Activated CD4-positive, alpha-beta T cell treated with anti-CD3 and anti-CD28 coated beads for 48 hours (primary cell): ENCODE measurements at places on chromosomes 12 and 14.

DNA sequence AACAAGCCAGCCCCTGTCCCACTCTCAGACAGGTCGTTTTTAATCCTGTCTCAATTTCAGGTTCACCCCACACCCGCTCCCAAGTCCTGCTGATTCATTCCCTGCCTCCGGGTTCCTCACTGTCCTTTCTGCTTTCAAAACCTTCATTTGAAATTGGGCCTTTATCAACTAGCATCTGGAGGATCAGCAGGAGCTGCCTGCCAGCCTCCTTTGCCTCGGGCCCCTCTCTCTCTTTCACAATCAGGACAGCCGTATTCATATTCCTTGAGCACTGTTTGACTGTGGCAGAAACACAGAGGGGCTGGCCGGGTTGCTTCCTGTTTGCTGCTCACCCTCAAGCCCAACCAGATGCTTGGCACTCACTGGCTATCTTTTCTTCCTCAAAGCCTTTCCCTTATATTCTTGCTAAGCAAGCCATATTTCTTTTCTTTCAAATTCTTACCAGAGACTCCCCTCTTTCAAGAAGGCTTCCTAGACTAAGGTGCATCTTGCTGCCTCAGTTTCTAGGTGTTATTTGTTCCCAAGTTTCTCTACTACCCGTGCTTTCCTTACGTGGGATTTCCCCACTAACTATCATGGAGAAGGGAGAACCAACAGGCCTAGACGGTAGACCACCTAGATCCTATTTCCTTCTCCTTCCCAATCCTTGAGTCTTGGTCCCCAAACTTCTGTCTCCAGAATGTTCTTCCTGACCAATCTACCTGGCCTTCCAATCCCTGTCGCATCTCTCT lies 3.0 kb downstream of the GALNT6 start:
- no peak for DNase-seq

DNA sequence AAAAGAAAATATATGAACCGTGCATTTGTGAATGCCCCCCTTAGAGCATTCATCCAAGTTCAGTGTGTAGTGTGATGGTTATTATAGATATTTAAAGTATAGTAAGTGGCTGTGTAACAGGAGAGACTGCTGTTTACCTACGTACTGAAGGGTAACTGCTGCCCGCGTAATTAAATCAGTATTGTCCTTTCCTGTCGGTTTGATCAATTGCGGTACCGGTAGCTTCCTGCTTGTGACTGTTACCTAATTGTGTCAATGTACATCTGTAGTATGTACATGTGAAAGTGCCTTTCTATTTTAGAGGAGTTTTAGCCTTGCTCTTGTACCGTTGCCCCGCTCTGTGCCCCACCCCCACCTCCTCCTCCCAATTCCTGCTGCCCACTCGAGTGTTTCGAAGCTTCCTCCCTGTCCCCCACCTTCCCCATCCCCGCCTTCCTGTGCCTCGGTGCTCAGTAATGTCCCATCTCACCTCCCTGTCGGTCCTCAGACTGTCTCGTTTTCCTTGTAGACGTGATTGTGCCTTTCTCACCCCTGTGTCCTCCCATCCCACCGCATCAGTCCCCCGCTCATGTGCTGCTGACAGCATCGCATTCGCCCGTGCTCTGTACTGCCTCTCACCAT lies 75.0 kb downstream of the KICS2 start:
- no peak for DNase-seq

DNA sequence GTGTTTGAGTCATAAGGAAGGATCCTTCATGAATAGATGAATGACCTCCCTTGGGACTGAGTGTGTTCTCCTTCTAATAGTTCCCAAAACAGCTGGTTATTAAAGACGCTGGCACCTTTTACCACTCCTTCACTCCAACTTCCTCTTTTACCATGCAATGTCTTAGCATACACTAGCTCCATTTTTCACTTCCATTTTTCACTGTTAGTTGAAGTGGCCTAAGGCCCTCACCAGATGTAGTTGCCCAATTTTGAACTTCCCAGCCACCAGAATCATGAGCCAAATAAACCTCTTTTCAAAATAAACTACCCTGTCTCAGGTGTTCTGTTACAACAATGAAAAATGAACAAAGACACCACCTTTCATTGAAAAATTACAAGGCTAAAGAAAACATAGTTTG lies 64.7 kb downstream of the GPR65 start:
- no peak for DNase-seq

GRCh38 chr12:98738002-98738401 lies 92.9 kb downstream of the APAF1 start:
- DNase-seq, result no peak

GRCh38 chr14:54291491-54292191 lies 105.2 kb upstream of the CDKN3 start:
- DNase-seq, result no peak

DNA sequence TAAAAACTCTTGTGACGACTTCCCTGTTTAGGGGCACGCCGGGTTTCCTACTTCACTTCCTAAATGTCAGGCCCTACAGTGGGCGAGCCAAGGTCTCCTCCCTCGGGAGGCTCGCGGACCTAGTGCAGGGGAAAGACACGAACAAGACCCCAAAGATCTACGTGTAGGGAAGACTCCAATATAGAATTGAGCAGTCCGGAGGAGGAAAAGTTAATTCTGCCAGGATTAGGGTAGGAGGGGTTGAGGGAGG lies 564 bp downstream of the ATXN3 start:
- peak; percentile 18 for DNase-seq

DNA sequence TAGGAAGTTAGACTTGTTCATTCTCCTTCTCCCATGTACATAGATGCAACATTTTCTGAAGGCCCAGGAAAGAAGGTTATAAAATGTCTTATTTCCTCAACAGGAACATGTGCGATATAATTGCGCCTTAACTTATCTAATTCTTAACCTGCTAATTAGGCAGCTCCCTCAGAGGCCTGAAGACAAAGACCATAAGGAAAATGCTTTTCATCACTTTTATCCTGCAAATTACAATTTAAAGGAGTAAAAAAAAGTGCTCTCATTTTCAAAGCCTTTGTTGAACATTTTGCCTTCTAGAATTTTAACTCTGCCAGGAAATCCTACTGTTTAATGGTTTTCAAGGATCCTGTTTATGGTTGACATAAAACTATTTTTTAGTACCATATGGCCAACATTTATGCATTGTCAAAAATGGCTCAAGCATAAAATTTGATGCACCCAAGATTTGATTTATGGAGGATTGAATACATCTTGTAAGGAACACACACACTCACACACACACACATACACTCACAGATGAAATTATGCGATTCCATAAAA lies 660.4 kb upstream of the TMEM132C start:
- DNase-seq, result no peak

DNA sequence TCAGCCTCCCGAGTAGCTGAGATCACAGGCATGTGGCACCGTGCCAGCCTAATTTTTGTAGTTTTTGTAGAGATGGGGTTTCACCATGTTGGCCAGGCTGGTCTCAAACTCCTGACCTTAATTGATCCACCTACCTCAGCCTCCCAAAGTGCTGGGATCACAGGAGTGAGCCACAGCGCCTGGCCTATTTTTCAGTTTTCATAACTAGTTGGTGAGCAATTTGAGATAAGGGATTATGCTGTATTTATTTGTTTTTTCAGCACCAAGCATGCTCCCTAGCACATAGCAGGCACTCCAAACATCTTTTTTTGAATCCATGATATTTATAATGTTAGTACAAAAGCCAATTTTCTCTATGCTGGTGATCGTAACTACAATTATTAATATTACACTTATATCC lies 541.2 kb downstream of the SNAPC1 start:
- DNase-seq, result no peak

GRCh38 chr12:117227000-117227653 lies 36.9 kb upstream of the FBXO21 start:
- DNase-seq, result no peak
